H1 (cell line): ENCODE measurements at places on chromosomes 1 and 21. TPM values are rescaled to one million over a fixed set of nuclear protein-coding genes. Genes with fewer than 3 reads are reported as not detected.

The SYPL2 gene
- 1.5 and 1.6 TPM in 2 replicates for polyA plus RNA-seq

The COL11A1 gene
- polyA plus RNA-seq: 2.7 and 4.0 TPM in 2 replicates

The CACNA1S gene
- polyA plus RNA-seq: 0.06 and 0.08 TPM in 2 replicates

The PLXNA2 gene
- 0.33 and 0.71 TPM in 2 replicates for polyA plus RNA-seq

- DNase-seq: no peak
Observed at GRCh38 chr1:246063013-246063616, 444.0 kb downstream of the SMYD3 start.

GRCh38 chr1:109499661-109500536, 6.0 kb downstream of the CYB561D1 start:
- DNase-seq: no peak
